Cerebellar cortex (tissue), 1 donor: ENCODE measurements at places on chromosomes 16 and 17.

GRCh38 chr16:75501359-75501758 is 6.1 kb upstream of the CHST6 start:
- no peak for DNase-seq

- DNase-seq, result no peak
These were observed 83.6 kb upstream of the CBX4 start for GRCh38 chr17:79922798-79923197.

- DNase-seq, result no peak
These were observed 12.0 kb downstream of the PGS1 start for GRCh38 chr17:78390241-78391050.

- no peak for DNase-seq
These were observed 7.3 kb downstream of the ENDOV start for GRCh38 chr17:80422276-80422675.

DNA sequence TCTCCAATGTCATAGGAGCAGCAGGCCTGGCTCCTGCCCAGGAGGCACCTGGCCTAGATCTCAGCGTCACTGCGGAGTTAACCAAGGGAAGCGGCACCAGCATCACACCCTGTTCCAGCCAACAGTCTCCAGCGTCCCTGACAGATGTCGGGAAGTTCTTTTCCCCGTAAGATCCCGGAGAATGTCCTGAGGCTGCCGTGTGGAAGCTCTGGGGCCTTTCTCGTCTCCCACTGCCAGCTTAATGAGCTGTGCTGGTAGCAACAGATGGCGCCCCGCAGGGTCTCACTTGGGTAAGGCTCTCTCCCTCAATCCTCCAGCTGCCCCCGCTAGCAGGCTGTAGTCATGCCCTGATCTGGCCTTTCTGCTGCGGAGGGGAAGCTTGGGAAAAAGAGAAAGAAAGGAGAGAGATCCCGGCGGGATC is 57.5 kb downstream of the MARCHF10 start:
- DNase-seq, result peak; percentile 92

DNA sequence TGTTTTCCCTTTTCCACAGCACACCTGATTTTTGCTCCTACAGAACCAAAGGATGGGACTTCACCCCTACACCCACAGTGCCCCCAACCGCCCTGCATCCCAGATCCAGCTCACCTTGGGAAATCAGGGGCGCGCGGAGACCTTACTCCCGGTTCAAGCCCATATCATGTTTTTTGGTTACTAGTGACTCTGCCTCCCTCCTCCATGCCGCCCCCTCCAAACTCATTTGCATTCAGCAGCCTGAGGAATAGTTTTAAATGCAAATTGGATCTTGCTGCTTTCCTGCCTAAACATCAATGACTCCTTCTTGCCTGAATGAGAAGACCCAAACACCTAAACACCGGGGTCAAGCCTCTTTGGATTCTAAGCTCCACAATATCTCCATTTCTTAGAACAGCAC is 331.8 kb downstream of the TMEM114 start:
- DNase-seq, result no peak

DNA sequence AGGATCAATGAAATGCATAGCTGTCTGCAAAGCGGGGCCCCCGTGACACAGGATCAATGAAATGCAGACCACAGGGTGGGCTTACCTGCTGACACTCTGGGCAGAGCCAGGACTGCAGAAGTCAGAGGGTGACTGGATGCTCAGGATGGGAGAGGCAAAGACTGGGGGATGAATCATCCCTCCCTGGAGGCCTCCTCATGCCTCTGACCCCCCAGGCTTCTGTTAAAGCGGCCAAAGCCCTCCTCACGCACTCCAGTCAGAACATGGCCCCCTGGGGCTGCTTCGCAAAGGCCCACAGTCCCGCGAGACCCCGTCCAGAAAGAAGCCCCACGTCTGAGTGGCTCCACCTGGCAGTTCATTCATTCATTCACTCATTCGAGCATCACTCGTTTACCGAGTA is 38.4 kb upstream of the FOXF1 start:
- DNase-seq, result no peak

DNA sequence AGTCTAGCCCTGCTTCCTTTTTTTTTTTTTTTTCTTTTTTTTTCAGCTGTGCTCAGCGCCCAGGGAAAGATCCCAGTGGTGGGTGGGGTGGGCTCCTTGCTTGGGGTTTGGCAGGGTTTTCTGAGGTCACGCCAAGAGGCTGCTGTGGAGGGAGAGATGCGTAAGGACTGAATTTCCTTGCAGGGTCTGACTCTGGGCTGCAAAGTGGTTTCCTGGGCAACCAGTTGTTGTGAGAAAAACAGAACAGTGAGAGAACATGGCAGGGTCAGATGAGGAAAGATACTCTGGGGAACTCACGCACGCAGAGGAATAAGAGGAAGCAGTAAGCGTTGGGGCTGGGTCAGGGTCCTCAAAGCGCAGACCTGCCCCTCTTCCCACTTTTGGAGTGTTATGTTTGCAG is 119.5 kb downstream of the IRF8 start:
- no peak for DNase-seq

GRCh38 chr17:75783803-75784472 is 668 bp upstream of the UNK start:
- no peak for DNase-seq

DNA sequence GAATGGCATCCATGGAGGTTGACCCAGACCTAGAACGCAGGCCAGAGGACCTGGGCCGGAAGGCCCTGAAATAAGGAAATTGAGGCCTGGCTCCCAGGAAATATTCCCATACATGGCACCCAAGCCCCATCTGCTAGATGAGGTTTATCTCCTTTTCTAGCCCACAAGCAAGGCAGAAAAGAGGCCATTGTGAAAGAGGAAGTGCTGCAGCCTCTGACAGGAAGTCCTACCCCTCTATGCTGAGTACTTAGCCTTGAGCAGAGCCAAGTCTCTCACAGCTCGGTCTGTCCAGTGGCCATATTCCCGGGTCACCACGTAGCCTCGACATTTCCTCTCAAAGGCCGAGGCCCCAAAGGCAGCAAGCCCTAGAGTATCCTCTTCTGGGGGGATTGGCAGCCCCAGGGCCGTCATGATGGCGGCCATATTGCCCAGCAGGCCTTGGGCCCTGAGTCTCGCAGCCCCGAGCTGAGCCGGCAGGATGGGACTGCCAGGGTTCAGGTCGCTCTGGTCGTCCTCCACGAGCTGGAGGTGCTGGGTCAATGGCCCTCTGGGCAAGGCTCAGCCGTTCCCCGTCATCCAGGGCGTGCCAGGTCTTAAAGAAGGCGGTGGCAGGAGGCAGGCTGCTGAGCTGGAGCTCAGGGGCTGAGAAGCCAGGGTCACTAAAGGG is 7.8 kb downstream of the CTF1 start:
- DNase-seq, result no peak

- no peak for DNase-seq
These were observed 101.3 kb upstream of the CHMP6 start for GRCh38 chr17:80890196-80890920.

DNA sequence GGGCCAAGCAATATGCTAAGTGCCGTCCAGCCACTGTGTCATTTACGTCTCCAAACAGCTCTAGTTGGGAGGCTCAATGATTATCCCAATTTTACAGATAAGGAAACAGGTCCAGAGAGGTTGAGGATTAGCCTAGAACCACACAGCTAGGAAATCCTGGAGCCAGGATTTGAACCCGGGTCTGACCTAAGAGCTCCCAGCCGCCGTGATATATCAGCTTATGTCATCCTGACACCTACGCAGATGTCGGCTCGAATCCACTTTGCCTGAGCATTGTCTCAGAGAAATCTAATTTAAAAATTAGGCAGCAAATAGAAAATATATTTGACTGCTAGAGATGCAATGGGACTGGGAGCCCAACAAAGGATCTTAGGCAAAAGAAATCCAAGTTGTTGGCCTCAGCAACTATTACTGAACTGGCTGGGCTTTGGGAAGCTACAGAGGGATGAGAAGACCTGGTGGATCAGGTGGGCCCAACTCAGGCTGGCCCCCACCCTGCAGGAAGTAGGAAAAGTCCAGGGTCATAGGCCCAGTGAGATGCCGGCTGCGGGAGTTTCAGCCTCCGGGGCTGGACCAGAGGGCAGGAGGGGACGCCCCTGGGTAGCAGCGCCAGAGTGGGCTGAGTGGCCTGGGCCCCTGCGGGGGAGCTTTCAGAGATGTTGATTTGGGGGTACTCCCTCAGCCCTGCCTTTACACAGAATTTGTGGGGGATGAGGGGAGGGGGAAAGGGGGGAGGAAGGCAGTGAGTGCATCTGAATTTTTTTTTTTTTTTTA is 35.1 kb upstream of the IL21R start:
- DNase-seq, result no peak

DNA sequence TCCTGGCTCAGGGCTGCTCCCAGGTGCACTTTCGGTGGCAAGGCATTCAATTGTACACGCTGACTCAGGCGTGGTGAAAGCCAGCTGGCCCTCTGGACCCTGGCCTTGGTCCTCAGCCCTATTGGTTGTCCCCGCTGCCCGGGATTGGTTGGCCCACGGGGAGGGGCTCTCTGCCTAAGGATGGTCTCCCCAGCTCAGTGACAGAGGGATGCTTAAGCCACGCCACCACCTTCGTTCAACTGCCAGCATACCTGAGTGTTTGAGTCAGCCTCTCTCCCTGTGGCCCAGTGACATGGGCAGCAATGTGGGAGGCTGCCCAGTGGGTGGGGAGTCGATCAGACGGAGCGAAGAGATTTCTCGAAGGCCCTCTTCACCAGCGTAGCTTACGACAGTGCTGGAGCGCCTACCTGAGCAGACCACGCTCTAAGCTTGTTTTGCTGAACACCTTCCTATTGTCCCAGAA is 30.3 kb downstream of the IRF8 start:
- no peak for DNase-seq

- peak; percentile 99 for DNase-seq
These were observed 43.4 kb upstream of the CRHR1 start for GRCh38 chr17:45740553-45741330.

GRCh38 chr16:26269673-26270072 is 577.9 kb downstream of the HS3ST4 start:
- DNase-seq, result no peak

DNA sequence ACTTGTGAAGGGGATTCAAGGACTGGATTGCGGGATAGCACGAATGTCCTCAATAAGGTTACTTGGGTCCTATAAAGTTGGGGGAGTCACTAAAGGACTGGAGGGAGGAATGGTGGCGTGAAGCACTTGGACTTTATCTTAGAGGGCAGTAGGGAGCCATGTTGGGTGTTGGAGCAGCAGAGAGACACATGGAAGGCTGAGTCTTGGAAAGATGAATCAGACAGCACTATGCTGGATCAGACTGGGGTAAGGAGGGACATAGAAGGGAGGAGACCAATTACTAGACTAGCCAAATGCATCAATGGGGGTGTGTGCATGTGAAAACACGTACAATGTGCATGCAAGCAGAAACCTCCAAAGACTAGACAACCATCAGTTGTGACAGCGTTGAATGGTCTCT is 26.0 kb upstream of the DLX4 start:
- DNase-seq, result no peak

DNA sequence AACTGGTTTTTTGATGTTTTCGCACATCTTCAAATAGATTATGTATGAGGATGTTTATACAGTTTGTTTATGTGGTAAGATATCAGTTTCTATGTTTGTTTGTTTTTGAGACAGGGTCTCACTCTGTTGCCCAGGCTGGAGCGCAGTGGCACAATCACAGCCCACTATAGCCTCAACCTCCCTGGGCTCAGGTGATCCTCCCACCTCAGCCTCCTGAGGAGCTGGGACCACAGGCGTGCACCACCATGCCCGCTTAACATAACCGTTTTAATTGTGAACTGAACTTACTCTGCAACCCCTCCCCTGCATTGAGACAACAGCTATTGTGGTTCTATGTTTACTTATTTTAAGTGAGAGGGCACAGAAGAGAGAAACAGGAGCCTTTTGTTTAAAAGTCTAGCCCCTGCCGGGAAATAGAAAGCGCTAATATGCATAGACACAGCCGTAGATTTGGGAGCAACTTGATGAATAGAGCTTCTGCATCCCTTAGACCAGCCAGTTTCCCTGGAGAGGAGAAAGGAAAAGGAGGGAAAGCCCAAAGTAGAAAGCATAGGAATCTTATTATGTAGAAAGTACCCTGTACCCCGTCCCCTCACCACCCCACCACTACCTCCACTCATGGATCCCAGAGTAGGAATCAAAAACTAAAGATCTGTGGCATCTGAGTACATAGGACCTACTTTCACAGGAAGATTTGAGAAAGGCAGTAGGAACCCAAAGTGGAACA is 19.6 kb upstream of the APPBP2 start:
- DNase-seq, result no peak
